Activated CD4-positive, CD25-positive, alpha-beta regulatory T cell treated with anti-CD3 and anti-CD28 coated beads, Interleukin-2, amount 50 U/mL, for 16 hours (primary cell): ENCODE measurements at places on chromosomes 5 and 9.
A peak's percentile ranks its signal among the peaks of the same experiment; 100 is the strongest.

DNA sequence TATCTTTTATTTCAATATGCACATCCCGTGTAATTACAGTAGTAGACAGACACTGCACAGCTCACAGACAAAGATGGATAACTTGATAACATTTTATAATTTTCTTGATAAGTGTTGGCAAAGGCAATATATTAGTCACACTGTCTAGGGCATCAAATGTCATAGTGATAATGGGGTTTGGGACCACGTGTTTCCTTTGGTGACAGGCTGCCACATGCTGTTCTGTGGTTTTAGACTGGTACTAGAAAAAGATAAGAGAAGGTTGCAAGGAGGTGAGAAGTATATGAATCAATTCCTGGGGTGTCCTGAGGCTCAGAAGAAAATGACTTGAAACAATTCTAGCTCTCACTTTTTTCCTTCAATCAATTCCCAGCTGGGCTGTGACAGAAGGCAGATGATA is 258.8 kb upstream of the CHD1 start:
- no peak for DNase-seq

GRCh38 chr5:107557051-107557658 is 113.6 kb downstream of the EFNA5 start:
- no peak for DNase-seq

- no peak for DNase-seq
Observed at GRCh38 chr9:129637673-129638439, 4.1 kb downstream of the ASB6 start.

- no peak for DNase-seq
Observed at GRCh38 chr9:81687521-81688261, 1.7 kb downstream of the TLE1 start.

DNA sequence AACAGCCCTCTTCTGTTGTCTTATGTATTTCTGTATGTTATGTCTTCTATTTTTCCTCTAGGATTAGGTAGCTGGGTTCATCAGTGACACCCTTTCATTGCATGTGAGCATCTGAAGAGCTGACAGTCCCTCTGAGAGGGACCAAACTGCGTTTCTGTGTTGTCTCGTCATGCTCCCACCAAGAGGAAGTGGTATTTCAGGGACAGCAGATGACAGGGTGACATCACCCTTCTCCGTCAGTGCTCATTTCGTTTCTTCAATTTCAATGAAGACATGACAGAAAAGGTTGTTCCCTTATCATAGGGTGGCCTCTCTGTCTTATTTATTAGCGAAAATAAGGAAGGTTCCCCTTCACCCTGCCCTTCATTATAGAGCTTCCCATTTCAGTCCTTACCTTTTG is 225.9 kb upstream of the NR4A3 start:
- no peak for DNase-seq

DNA sequence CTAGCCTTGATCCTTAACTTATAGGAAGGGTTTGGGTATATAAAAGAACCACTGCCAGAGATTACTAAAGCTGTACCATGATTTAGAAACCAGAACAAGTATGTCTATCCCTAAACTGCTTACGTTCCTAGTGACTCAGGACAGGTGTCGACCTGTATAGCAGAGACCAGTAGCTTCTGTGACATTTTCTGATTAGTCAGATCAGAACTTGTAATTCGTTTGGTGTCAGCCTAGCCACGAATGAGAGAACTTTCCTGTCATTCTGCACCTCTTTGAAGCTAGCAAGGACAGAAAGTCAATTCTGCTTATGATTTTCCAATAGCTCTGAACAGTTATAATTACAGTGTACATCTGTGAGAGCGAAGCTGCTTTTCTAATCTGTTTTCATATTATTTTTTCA is 39.5 kb downstream of the PRKACG start:
- DNase-seq, result no peak

GRCh38 chr9:35313916-35314315 is 152.1 kb downstream of the UNC13B start:
- DNase-seq, result no peak

DNA sequence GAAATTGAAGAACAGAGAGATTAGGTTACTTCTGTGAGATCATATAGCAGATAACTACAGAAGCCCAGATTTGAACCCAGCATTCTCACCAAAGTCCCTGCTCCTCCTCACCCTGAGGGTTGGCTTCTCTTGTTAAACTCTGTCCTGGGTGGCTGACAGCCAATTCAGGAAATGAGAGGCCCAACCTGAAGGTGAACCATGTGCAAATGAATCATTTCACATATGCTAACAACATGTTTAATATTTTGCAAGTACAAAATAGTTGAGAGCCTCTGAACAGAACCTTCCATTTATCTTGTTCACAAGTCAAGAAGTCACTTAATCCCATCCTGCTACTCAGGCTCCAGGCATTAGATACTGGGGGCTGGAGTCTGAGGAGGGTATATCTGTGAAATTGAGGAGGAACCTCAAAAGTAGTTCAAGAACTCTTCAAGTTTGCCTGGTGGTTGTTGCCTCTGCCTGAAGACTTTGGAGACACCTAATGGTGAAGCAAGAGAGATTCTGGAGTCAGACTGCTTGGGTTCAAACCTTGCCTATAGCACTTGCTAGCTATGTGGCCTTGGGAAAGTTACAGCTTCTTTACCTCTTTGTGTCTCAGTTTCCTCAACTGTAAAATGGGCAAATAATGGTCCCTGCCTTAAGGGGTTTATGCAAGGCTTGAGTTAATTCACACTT is 564.0 kb downstream of the PSAT1 start:
- no peak for DNase-seq

- no peak for DNase-seq
Observed at GRCh38 chr5:14428302-14429081, 153.1 kb upstream of the OTULINL start.

- no peak for DNase-seq
Observed at GRCh38 chr5:31630931-31631330, 8.0 kb upstream of the PDZD2 start.

- DNase-seq, result no peak
Observed at GRCh38 chr5:133332439-133333024, 279.8 kb downstream of the FSTL4 start.

- no peak for DNase-seq
Observed at GRCh38 chr9:120775859-120776258, 17.4 kb downstream of the FBXW2 start.

- DNase-seq, result no peak
Observed at GRCh38 chr5:56808211-56808610, 7.1 kb upstream of the MAP3K1 start.

GRCh38 chr9:78777747-78778146 is 480.8 kb downstream of the PSAT1 start:
- no peak for DNase-seq

DNA sequence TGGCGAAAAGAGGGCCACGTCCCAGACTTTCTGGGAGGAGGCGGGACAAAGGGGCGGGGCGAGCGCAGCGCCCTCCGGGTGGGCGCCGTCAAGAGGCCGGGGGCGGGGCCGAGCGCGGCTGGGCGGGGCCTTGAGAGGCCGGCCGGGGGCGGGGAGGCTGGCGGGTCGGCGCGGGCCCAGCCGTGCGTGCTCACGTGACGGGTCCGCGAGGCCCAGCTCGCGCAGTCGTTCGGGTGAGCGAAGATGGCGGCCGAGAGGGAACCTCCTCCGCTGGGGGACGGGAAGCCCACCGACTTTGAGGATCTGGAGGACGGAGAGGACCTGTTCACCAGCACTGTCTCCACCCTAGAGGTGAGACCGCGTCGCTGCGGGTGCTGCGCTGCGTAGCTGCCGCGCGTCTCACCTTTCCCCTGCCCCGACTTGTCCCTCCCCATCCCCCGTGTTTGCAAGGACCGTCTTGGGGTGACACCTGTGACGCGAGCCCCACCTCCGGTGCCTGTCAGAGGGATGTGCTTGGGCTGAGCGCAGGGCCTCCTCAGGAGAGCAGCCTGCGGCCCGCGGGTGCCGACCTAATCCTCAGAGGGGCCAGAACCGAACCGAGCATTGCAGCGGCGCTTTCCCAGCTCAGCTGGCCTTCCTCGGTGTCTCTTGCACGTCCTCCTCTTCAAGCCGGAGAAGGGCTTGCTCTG is at the start of gene SNX2:
Gene SNX2, plus strand, starts transcription at position 220 of the 689 bp plus-strand sequence. Its CDS starts 24 bp downstream, at position 244.
- peak; percentile 70 for DNase-seq

DNA sequence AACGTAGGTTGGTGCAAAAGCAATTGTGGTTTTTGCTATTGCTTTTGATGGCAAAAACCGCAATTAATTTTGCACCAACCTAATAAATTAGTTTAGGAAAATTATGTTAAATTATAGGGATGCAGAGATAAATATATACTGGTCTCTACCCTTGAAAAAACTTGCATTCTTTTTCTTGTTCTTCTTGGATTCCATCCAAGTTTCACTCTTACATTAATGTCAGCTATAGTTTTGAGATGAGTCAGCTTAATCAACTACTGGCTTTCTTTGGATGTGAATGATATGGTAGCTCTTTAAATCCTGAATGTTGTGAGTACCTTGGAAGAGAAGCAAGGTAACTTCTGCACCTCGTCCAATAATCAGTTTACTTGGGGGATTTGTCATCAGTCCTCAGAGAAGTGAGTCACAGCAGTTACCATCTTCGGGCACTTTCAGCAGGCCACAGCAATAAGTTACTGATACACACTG is 549.0 kb upstream of the ZNF608 start:
- no peak for DNase-seq

DNA sequence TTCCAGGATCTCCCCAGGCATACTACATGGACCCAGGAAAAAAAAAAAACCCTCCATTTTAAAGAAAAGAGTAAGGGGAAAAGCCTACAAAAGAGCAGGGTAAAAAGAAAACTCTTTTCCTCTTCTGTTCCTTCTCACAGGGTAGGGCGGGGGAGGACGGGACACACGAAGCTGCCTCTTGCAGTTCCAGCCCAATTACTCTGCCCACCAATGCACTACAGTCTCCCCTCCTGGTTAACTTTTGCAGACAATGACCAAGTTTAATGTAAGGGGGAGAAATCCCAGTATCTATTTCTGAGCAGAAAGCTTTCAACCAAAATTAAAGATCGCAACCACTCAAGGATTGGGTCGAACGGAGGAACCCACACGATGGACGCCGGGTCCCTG is 1.3 kb downstream of the BRD3 start:
- no peak for DNase-seq

GRCh38 chr9:130400870-130401269 is 43.9 kb upstream of the ASS1 start:
- no peak for DNase-seq

- DNase-seq, result no peak
Observed at GRCh38 chr5:6475626-6476312, 27.1 kb downstream of the UBE2QL1 start.

GRCh38 chr9:19146441-19147024 is 19.2 kb upstream of the PLIN2 start:
- DNase-seq, result no peak

DNA sequence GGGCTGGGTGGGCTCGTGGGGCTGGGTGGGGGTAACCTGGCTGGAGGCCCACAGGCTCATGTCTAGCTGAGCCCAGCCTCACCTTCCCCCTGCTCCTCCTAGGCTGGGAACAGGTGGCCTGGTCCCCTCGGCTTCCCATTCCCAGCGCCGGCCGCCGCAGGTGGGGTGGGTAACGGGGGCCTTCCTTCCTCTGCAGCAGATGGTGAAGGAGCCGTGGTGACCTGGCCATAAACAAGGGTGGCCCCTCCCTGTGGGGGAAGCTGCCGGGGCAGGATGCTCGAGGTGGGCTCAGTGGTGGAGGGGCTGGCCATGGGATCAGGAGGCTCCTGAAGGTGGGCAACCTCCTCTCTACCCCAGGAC is 41.0 kb upstream of the EGFL7 start:
- DNase-seq, result no peak

DNA sequence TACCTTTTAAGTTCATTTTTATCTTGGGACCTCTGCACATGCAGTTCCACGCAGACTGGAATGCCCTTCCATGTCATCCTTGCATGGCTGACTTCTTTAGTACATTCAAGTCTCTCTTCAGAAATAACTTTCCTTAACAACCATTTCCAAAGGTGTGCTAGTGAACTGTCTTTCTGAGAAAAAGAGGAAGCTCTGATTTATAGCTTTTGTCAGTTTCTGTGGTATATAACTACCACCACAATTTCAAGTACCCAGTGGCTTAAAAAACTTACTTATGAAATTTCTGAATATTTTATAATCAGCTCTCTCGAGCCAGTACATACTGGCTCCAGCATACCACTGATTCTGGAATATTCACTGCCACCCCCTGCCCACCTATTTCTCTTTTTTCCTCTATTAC is 1613.8 kb downstream of the MAT2B start:
- no peak for DNase-seq

- no peak for DNase-seq
Observed at GRCh38 chr5:67815455-67816391, 399.8 kb upstream of the PIK3R1 start.

- no peak for DNase-seq
Observed at GRCh38 chr5:138542180-138542955, 668 bp downstream of the ETF1 start.

- peak; percentile 10 for DNase-seq
Observed at GRCh38 chr9:71819115-71819739, 50.9 kb upstream of the CEMIP2 start.

GRCh38 chr5:176748967-176749935 is 61.1 kb upstream of the UNC5A start:
- no peak for DNase-seq

GRCh38 chr9:20651939-20652338 is 29.6 kb upstream of the MLLT3 start:
- DNase-seq, result no peak

GRCh38 chr5:125336401-125336800 is 590.0 kb upstream of the ZNF608 start:
- DNase-seq, result no peak

DNA sequence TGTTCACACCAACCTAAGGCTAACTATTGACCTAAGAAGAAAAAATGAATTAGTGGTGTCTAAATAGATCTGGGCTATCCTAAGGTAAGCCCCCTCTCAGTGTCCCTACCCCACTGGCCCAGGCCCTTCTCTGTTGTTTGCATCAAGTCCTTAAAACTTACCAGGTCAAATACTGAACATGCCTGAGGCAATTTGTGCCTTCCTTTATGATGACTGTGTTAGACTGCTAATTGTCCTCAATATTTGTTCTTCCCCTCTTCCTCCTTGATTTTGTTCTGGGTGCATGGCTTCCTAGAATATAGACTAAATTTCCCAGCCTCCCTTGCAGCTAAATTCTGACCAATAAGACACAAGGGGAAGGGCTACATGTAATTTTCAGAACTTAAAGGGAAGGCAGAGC is 199.9 kb downstream of the ADAMTS12 start:
- DNase-seq, result no peak

DNA sequence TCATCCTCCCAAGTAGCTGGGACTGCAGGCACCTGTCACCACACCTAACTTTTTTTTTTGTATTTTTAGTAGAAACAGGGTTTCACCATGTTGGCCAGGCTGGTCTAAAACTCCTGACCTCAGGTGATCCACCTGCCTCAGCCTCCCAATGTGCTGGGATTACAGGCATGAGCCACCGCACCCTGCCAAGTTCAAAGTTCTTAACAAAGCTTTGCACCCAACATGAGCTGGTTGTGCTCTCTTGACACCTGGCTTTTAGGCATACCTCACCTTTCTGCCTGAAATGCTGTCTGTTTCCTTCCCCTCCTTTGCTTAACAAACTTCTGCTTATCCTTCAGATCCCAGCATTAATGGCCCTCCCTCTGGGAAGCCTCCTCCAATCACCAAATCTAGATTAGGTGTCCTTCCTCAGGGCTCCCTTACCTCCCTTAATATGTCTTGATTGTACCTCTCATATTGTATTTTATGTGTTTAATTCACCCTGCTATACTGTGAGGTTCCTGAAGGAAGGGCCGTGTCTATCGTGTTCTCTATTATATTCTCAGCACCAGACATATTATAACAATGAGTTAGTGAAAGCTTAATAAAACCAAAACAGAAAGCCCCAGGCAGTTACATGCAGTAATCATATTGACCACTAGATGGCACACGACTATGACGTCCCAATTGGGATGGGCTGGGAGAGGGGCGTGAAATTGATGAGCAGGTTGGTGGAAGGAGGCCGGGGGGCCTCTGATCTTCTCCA is 62.9 kb upstream of the PPARGC1B start:
- DNase-seq, result no peak

GRCh38 chr5:132215329-132215728 is 12.3 kb downstream of the P4HA2 start:
- DNase-seq, result no peak
